Suppressor macrophage treated with lipopolysaccharide for 1 hour (primary cell): ENCODE measurements at places on chromosomes 2 and 18.

- no peak for DNase-seq
Measured at GRCh38 chr18:68796936-68797690, 767 bp upstream of the CCDC102B start.

DNA sequence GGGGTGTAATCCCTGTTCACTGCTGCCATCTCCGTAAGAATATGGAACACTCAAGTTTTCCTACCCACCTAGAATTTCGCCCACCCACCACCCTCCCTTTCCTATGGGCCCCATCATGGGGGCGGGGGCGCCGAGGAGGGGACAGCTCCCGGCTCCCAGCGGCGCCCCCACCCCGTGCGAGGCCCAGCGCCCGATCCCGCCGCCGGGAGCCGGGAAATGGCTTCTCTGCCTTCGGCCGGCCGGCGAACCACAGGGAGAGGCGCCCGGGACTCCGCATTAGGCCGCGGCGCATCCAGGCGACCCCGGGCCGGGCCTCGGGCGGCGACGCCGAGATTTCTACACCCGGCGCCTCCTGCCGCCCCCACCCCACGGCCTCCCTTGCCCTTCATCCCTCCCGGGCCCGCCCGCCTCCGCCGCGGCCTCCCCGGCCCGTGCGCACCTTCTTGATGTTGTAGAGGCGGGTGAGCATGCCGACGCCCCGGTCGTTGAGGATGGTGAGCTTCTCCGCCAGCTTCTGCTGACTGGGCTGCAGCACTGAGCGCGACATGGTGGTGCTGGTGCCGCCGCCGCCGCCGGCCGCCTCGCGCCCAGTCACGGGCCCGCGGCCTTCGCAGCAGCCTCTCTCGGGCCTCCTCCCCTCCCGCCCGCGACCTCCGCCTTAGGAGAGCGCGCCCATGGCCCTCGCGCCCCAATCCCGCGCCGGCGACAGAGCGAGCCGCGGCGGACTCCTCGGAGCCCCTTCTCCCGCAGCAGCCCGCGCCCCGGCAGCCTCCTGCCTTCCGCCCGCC lies 510 bp downstream of the NCKAP1 start:
- peak; percentile 54 for DNase-seq

DNA sequence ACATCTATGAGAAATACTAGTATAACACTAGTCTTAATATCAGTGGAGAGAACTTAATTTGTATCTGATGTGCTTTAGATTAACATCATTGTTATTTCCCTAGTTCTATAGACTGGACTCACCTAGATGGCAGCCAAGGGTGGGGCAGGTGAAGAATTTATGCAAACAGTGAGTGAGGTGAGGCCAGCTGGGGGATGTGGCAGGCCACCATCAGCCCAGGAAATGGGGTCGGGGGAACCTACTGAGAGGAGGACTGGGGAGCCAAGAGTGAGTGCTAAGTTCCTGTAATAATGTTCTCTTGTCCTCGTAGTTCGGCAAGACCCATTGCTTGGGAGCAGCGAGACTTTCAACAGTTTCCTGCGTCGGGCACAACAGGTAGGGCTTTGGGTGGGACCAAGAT lies 2.5 kb downstream of the SNX17 start:
- DNase-seq: no peak

DNA sequence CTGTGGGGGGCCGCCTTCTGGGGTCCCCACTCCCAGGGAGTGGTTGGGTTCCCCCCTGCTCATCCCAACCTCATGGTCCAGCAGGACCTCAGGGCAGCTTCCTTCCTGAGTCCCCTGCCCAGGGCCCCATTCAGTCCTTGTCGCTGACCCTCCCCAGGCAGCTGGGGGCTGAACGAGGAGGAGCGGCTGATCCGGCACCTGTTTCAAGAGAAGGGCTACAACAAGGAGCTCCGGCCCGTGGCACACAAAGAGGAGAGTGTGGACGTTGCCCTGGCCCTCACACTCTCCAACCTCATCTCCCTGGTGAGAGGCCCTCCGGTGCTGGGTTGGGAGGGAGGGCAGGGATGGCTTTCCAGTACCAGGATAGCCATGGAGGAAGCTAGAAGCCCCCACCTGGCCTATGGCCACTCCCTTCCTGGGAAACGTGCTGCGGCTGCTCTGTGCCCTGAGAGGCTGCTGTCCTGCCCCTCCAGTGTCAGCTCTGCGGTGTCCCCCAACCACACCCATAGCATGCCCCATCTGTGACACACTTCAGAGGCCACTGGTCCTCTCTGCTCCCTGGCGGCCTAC lies 497 bp downstream of the CHRND start:
- no peak for DNase-seq

DNA sequence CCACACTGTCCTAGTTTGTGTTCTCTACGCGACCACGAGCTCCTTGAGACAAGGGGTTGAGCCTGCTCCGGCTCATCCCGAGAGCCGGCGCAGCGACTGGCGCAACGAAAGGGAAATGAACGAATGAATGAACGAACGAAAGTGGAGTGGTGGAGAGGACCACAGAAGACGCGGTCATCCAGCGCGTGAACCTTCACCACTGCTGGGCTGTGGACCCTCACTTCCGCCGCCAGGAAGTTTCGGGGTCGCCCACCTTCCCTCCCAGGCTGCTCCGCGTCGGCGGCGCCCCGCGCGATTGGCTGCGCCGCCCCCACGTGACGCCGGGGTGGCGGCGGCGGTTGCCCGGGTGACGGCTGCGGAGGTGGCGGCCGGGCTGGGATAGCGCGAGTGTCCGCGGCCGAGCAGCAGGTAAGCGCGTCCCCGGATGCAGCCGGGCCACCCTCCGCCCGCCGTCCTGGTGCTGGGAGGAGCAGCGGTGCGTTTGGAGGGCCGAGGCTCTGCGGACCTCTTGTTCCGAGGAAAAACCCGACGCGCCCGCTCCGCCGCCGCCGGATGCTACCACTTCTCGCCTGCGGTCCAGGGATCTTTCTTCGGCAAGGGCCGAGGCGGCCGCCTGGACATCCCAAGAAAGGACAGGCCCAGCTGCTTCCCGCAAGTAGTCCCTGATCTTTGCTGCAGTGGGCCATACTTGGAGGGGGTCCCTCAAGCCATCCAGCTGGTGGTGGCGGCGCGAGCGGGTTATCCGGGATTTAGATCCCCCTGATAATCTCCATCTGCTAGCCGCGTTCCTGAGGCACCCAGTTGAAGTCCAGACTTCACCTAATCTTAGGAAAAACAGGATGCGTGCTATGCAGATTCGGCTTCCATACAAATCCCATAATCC lies at the start of gene ARMC9:
Gene ARMC9, plus strand, starts transcription at position 341 of the 883 bp plus-strand sequence. CDS start 7,608 bp downstream, outside the sequence.
- peak; percentile 88 for DNase-seq

DNA sequence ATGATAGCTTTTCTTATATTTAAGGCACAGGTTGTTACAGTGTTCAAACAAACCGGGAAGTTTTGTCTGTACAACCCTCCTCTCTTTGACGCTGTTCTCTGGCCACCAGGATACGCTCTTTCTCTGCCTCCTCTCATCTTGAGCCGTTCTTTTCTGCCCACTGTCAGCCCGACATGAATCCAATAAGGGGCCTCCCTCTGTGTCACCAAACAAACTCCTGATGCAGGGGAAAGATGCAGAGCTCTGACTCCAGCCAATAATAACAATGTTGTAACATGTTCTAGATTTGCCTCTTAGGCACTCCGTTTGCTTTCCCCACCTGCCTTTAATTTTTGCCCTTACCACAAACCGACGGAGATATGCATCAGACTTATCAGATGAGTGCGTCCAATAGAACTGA lies 449.3 kb downstream of the SLC4A3 start:
- no peak for DNase-seq

DNA sequence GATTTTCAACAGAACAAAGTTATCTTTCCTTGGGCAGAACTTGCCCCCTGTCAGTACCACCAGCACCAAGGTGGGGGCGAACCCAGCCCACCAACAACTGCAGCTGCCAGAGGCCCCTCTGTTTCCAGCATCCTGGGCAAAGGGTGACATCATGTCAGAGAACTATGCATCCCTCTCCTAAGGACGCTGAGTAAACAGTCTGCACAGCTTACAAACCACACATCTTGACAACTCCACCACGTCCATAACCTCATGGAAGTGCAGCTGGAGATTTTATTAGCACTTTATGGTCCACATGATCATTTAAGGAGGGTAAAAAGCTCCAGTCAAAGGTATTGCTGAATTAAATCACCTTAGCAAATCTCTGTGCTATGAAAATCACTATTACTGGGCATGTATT lies 40.4 kb downstream of the PIEZO2 start:
- DNase-seq: no peak

- DNase-seq: no peak
Measured at GRCh38 chr2:875687-876615, 74.7 kb upstream of the SNTG2 start.

- no peak for DNase-seq
Measured at GRCh38 chr2:204824751-204825453, 279.6 kb downstream of the PARD3B start.

DNA sequence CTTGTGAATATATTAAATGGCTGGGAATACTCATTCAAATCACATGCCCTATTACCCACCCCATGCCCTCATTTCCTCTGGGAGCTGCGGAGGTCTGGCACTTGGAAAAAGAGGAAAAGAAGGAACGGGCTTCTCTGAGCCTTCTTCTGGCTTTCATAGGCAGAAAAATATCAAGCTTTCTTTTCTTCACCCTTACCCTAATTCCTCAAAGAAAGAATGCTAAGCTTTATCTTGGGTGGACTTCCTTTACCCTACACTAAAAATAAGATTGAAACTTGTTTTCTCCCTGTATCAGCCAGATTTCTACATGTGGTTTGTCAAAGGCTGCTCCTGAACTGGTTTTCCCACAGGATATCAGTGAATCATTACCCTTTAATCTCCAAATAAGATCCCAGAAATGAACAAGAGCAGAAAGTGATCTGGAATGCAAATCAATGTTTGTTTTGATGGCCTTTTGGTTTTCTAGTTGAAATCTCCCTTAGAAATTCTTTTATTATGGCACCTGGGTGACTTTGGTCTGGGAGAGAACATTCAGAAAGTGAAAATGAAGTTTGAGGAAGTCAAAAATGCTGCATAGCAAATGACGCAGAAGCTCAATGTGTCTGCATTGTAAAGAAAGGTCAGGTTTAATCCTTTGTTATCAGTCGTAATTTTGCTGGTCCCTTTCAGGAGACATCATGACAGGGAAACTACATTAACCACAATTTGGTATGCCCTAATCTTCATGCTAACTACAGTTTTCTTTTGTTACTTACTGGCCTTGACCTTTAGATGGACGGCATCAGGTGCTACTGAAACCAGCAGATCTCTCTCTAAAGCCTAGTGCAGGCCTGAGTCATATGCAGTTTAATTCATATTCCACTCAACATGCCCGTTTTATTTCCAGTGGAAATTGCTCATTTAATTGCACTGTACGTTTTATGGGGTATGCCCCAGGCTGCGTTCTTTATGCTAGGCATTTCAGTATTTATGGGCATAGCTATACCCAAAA lies 46.6 kb upstream of the HNRNPA3 start:
- peak; percentile 86 for DNase-seq

DNA sequence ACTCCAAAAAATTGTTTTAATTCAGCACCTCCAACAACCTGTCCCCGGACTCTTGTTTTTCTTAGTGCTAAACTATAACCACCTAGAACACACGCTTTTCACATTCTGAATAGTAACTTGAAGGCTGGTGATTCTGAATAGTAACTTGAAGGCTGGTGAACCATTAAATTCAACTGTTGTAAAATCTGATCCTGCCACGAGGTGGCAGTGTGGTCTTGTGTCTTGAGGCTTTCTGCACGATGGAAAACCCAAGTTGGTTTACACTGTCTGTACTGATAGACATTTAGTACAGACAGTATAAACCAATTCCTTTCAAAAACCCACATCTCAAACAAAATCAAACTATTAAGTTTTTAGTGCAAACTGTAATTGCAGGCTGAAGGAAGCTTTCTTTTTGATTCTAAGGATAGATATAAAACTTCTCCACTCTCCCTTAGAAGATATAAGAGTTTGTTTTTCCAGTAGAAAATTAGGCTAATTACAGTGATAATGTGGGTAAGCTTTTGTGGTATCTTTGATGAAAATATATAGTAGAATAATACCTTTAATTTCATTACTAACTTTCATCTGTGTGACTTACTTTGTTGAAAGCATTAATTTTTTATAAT lies 57.6 kb downstream of the VAPA start:
- DNase-seq: peak; percentile 94

- DNase-seq: no peak
Measured at GRCh38 chr2:48264627-48265026, 265.3 kb upstream of the STON1 start.

DNA sequence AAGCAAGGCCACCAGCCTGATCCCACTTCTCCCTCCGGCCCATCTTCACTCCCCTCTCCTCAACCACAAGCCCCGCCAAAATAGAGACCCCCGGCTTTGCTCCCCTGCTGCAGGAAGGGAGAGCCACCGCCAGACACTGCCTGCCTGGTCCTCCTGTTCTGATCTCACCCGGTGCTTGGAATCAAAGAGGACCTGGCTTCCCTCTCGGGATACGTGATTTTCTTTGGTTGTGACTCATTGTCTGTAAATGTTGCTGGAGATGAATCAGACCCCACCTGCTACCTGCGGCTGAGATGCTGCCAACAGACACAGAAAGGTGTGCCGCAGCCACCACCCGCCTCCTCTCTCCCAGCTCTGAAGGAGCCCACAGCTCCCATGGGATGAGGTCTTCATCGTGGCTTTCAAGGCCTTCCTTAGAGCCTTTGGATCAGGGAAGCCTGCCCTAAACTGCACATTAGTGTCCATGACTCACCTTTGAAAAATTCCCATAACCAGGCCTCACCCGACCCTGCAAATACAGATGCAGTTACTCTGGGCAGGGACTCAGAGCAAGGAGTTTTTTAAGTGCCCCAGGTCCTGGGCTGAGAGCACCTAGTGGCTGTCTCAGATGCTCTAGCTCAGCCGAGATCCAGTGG lies 79.4 kb upstream of the ZNF532 start:
- no peak for DNase-seq

DNA sequence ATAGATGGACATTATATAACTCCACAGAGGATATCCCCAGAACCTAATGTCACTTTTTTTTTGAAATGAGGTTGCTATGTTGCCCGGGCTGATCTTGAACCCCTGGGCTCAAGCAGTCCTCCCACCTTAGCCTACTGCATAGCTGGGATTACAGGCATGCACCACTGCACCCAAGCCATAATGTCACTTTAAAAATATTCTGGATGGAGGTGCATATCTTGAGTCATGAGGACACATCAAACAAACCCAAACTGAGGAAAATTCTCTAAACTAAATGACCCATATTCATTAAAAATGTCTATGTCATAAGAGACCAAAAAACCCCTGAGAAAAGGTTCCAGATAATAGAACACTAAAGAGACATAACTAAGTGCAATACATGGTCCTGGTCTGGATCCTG lies 36.3 kb downstream of the OSGEPL1 start:
- DNase-seq: no peak

DNA sequence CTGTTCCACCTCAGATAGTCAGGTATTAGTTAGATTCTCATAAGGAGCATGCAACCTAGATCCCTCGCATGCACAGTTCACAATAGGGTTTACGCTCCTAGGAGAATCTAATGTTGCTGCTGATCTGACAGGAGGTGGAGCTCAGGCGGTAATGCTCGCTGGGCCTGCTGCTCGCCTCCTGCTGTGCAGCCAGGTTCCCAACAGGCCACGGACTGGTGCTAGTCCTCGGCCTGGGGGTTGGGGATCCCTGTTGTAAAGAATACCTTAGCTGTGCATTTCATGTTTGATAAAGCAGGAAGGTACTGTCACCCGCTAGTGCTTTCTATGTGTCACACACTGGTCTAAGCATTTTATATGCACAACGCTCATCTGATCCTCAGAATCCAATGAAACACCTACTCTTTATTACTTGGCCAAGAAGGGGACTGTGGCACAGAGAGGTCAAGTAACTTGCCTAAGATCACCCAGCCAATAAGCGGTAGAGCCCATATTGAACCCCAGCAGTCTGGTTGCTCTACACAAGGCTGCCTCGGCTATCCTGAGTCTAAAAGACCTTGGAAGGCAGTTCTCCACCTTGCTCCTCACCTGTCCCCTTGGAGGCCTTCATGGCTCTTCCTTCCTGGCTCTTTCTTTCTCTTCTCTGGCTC lies 35.8 kb downstream of the SLC4A3 start:
- DNase-seq: no peak

- DNase-seq: no peak
Measured at GRCh38 chr2:10345813-10346212, 43.1 kb downstream of the HPCAL1 start.
